ENCODE measurements at places on chromosomes 12 and 14.

- DNase-seq, result no peak
These were observed 61.1 kb upstream of the COCH start for GRCh38 chr14:30813216-30813615.

DNA sequence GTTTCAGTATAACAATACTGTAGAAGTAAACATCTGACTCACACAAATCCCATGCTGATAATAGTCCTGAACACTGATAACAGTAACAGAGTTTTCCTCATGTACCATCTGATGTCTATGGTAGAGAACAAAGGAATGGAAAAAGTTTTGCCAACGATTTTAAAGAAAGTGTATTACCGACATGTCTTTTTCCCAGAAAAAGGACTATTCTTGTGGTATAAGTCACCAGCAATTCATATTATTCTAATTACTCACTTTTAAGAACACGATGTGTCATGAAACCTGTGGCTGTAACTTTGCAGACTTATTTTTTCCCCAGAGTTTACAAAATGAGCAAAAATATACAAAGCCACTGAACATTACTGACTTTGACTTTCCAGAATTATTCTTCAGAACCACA lies 40.1 kb upstream of the DCN start:
- DNase-seq, result no peak

DNA sequence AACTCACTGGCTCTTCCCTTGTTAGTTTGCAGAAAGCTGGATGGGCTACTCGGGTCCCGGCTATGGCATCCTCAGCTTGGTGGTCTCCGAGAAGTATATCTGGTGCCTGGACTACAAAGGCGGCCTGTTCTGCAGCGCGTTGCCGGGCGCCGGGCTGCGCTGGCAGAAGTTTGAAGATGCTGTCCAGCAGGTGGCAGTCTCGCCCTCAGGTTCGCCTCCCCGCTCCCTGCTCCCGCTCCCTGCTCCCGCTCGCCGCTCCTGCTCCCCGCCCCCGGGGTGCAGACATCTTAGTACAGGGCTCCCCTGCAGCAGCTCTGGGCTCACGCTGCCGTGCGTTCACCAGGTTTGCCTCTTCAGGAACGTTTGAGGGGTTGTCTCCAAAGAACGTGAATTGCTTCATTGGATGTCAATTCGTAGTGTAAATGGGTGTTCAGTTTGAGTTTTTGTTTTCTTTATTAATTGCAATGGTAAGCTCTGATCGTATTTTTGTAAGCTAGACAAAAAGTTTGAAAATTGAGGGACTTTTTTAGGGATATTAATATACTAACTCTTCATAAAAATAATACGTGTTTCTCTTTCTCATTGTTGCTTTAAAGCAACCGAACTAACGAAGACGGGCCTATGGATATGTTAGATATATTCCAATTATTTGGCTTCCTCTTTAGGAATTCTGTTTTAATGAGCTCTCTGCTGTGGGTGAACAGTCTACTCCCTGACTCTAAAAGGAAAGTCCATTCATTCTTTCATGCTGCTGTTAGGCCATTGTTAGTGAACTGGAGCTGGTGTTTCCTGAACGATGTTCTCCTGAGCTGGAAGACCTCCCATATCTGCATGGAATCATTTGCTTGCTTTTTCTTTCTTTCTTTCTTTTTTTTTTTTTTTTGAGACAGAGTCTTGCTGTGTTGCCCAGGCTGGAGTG lies 71.3 kb downstream of the ANKRD9 start:
- DNase-seq, result peak; percentile 90

DNA sequence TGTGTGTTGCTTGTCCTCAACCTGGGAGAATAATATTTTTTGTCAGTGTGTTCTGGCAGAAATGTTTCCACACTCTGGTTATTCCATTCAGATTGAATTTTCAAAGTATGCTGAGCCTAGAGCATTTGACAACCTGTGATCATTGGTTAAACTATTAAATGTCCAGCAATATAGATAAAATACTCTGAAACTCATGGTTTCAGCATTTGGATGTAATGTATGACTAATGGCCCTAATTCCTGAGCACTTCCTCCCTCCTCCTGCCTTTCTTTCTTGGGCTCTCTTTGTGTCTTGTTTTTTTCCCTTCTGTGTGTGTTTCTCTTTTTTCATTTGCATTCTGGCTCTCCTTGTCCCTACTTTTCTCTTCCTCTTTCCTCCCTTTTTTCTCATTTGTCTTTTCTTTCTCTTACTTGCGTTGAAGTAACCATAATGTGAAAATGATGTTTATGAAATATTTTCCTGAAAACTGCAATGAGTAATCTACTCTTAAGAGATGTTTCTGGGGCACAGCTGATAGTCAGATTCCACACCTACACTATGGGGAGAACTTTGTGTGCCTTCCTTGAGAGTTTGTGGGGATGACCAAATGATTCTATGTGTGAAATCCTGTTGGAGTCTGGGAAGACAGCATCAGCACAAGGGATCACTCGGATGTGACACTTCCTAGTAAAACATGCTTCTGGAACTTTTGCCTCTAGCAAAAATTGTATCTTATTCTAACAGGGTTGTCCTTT lies 74.6 kb downstream of the FRMD6 start:
- no peak for DNase-seq

DNA sequence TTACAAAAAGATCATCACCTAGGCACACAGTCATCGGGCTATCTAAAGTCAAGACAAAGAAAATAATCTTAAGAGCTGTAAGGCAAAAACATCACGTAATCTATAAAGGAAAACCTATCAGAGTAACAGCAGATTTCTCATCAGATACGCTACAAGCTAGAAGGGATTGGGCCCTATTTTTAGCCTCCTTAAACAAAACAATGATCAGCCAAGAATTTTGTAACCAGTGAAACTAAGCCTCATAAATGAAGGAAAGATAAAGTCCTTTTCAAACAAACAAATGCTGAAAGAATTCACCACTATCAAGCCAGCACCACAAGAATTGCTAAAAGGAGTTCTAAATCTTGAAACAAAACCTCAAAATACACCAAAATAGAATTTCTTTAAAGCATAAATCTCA lies 191.6 kb upstream of the BMP4 start:
- no peak for DNase-seq

GRCh38 chr12:22046090-22046967 lies at the start of gene CMAS:
CMAS (plus strand) TSS chr12:22046218; CDS start chr12:22046304, 86 bp downstream.
- DNase-seq, result peak; percentile 88

DNA sequence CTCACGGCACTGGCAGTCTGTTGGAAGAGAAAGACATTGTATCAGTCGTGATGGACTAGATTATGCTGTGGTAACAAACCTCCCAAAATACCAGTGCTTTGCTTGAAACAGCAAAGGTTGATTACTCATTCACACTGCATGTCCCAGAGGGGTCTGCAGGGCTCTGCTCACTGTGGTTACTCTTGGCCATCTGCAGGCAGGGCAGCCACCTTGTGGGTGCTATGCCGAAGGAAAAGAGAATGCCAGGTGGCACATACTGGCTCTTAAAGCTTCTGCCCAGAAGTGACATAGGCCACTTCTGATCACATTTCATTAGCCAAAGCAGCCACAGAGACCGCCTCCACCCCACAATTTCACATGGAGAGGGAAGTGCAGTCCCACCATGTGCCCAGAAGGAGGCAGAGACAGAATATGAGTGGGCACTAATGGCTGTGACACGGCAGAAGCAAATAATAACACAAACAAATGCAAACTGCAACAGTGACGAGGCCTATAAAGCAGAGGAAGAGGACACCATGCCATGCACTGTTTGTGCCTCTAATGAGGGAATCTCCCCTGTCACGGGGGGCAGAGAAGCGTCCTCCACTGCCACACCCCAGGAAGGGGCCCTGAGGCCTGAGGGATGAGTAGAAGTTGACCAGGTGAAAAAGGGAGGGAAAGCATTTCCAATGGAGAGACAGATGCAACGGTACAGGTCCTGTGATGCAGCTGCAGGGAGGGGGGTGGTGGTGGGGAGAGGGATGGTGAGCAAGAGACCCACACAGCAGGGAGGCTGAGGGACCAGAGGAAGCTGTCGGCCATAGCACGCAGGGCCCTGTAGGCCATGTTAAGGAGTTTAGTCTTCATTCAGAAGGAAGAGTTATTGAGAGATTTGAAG lies 51.7 kb upstream of the KICS2 start:
- no peak for DNase-seq

DNA sequence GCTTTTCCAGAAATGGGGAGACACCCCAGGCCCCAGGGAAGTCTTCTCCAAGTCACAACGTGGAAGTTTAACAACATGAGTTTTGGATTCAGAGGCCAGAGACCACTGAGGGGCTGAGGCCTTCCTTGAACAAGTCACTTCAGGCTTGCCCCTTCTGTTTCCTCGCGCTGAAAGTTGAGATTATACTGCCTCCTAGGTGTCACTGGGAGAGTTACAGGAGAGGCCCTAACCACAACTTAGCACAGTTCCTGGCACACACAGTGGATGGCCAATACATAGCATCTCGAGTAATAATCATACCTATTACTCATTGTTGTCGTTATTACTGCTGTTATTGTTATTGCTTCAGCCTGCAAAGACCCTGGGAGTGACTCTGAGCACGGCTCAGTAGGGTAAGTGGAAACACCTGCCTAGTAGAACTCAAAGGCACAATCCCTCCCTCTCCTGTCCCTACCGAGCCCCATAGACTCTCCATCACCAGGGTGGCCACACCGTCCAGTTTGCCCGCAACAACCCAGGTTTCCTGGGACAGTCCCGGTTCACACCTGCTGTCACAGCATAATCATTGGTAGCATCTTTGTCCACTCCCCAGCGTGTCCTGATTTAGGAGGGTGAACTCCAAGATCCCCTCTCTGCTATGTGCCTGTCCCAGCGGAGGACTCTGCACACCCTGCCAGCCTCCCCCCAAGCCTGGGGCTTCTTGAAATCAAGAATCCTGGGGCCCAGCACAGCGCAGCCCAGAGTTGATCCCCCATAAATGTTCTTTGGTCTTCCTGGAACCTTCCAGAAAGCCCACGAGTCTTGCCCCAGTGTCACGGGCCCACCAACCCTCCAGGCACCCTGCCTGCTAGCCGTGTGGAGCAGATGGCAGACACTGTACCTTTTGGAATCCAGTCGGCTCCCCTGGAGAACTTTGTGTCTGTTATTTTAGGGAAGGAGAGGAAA lies 85.0 kb downstream of the SYNE3 start:
- peak; percentile 46 for DNase-seq

DNA sequence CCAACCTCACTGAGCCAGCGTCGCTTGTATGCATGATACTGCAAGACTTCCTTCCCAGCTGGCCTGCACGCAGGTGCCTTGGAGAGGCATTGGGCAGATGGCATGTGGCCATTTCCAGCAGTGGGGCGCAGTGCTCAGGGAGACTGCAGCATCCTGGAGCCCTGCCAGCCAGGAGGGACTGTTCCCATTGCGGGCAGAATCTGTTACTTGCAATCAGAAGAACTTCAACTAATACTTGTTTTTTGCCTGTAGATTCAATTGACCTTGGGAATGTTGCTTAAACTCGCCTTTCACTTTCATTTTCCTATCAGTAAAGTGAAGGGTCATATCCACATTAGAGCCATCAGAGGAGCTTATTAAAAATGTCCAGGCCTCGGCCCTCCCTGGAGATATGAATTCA lies 29.8 kb downstream of the ANKRD9 start:
- no peak for DNase-seq

- DNase-seq, result no peak
These were observed 66.9 kb downstream of the ANKS1B start for GRCh38 chr12:99917711-99918402.

DNA sequence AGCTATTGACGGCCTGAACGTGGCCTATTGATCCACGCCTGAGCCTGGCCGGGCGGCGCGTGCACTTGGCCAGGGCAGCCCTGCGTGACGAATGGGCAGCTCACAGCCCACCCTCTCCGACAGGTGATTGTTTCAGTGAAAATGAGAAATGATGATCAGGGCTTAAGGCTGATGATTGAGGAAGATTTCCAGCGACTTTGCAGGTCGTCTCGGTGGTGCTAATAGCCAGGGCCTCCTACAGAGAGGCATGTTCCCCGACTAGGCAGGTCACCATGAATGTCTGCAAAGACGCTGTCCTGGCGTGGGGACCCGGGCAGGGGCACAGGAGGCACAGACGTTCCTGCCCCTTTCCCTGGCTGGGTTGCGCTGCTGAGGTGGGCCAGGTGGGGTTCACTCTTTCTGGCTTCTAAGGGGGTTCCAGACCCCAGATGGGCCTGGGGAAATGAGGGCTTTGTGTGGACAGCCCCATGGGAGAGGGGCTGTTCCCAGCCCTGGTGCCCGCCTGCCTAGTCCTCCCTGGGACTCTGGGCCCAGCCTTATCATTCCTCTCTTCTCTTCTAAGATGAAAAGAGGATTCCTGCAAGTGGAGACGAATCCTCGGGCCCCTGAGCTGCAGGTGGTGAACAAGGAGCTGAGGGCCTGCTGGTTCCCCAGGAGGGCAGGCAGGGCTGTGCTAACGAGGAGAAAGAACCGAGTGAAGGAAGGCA lies 157.4 kb downstream of the KIF26A start:
- DNase-seq, result peak; percentile 53

DNA sequence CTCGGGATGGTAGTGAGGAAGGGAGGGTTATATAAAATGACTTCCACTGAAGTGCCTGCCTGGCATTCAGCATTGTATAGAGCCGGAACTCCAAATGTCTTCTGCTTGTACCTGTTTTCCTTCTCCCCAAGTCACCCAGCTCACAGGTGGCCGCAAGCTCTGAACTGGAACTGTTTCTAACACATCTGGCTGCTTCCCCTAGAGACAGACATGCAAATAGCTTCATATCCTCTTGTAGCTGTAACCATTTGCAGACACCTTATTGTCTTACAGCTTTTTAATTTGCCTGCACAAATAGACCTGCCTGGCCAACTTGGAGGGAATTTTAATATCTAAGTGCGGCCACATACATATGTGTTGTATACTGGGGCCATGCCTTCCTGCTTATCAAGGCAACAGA lies 126.0 kb downstream of the CHST11 start:
- no peak for DNase-seq

GRCh38 chr12:117732761-117733548 lies 235.8 kb downstream of the KSR2 start:
- no peak for DNase-seq

DNA sequence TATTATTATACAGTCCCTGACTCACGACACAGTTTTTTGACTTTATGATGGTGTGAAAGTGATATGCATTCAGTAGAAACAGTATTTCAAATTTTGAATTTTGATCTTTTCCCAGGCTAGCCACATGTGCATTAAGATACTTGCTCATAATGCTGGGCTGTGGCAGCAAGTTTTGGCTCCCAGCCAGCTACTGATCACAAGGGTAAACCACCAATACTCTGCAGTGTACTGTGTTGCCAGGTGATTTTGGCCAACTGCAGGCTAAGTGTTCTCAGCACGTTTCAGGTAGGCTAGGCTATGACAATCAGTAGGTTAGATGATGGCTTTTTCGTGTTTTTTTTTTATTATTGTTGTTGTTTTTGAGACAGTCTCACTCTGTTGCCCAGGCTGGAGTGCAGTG lies 69.4 kb upstream of the ACTN1 start:
- DNase-seq, result no peak

- no peak for DNase-seq
These were observed 182.0 kb downstream of the DAD1 start for GRCh38 chr14:22407033-22407432.
